Epithelial cell of esophagus (primary cell): ENCODE measurements at places on chromosomes 16 and 17.

- no peak for DNase-seq
Observed at GRCh38 chr16:67917140-67917851, 14.4 kb downstream of the CTRL start.

DNA sequence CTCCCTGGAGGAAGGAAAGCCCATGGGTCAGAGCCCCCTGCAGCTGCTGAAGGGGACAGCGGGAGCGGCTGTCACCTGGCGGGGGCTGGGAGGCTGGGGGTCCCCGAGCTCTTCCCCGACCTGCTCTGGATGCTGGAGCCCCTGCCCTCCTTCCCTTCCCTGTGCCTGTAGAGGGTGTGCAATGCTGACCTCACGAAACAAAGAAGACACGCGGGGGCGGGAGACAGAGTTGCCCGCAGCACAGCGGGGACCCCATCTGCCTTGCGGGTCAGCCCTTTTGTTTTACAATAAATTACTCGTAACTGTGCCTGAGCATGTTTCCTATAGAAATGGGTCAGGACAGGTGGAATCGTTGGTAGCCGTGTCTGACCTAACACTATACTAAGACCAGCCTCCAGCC, 6.3 kb downstream of the SECTM1 start:
- no peak for DNase-seq

GRCh38 chr16:21227866-21228265, 5.6 kb upstream of the ANKS4B start:
- no peak for DNase-seq

DNA sequence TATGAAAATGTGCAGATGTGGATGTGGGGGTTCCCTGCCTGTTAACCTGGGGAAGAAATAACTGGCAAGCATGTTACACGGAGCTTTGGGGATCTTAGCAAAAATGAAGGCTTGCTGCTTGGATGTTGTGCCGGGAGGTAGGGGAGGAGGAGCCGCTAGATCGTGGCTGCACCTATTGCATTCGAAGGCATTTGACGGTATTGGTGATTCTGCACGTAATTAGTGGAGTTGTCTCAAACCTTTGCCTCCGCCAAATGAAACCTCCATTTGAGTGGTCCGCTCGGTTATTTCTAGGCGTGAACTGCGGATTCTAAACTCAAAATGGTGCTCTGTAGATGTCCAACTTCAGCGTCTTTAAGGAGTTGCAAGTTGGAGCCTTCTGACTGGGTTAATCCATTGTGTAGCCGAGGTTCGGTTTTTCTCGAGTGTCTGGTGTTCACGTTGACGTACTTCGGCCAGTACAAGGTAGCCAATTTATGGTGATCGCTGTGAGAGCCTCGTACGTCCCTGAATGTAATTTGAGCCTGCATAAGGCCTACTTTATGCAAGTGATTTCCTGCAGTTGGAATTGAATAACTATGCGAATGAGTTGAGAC, 1.5 kb downstream of the TNRC6C start:
- no peak for DNase-seq

DNA sequence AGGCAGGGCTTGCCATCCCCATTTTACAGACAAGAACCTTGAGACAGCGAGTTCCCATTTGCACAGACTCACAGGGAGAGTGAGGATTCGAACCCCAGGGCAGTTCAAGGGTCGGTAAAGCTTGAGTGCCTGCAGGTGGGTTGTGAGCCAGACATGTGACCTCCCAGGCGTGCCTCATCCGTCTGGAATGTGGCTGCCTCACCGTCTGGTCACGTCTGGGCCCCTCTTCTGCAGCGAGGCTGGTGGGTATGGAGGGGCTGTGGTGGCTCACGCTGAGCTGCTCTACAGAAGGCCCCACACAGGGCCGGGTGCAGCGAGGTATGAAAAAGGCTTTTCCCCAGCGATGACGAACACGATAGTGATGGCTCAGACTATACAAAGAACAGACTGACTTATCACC, 35.8 kb upstream of the LHX1 start:
- peak; percentile 76 for DNase-seq

GRCh38 chr17:44902135-44902760, 3.0 kb upstream of the EFTUD2 start:
- no peak for DNase-seq

DNA sequence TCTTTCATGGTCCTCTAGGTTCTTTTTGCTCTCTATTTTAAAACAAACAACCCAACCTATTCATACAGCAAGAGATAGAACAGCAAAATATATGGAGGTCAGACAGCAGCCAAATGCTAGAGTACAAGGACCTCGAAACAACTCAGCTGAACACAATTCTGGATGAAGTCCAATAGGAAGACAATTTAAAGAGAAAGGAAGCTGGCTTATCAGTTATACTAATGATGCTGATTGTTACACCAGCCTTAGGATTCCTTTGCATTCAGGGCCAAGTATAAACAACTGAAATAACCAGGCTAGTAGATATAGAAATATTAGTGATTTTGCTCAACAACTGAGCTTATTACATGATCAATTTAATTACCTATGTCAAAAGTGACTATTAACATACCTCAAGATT, 2.5 kb downstream of the SSH2 start:
- no peak for DNase-seq

DNA sequence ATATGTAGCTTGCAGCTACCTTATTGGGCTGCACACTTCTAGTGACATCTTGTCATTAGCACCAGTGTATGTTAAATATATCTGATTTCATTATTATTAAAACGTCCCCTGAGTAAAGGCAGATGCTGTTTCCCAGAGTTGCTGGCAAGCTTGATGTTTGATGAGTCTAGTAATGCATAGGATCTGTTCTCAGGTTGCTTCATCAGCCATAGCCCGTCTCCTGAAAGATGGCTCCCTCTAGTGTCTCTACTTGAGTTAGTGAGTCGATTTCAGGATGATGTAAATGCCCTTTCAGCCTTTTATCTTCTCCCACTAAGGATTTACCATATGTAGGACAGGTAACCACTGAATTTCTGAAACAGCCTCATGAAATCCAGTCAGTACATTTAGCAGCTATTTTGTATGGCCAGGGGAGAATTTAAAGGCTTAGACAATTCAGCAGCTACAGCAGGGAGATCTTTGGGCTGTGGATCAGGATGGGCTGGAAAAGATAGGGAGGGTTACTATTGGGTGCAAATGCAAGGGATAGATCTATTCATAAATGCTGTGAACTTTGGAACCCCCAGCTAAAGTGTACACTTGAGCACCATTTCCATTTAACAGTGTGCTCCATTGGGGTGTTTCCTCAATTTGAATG, 376.3 kb downstream of the CNTNAP4 start:
- DNase-seq = peak; percentile 80

- DNase-seq = no peak
Observed at GRCh38 chr17:50123649-50124349, 6.2 kb downstream of the SAMD14 start.

DNA sequence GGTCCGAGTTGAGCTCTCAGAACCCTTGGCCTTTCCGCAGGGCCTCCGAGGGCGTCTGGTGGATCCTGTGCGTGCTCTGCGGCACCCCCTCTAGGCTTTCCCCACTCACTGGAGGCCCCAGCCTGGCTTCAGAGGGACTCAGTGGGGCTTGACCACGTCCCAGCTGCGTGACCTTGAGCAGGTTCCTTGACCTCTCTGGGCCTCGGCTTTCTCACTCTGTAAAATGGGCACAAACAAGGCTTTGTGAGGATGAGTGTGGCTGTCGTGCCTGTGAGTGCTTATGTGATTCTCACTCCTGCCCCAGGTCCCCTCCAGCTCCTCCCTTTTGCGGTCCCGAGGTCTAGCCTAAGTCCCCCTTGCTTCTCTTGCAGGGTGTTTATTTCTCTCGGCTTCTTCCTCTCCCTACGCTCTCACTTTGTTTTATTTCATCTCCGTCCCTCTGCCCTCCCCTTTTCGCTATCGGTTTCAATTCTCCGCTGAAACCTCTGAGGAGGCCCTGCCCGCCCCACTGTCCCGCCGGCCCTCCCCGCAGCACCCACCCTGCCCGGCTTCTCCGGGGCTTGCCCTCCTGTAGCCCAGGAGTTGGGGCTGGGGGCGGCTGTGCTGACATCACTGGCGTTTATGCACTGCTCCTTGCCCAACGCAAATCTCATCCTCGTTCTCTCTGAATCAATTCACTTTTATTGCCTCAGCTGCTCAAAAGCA, 82.3 kb upstream of the CBX4 start:
- DNase-seq = no peak

DNA sequence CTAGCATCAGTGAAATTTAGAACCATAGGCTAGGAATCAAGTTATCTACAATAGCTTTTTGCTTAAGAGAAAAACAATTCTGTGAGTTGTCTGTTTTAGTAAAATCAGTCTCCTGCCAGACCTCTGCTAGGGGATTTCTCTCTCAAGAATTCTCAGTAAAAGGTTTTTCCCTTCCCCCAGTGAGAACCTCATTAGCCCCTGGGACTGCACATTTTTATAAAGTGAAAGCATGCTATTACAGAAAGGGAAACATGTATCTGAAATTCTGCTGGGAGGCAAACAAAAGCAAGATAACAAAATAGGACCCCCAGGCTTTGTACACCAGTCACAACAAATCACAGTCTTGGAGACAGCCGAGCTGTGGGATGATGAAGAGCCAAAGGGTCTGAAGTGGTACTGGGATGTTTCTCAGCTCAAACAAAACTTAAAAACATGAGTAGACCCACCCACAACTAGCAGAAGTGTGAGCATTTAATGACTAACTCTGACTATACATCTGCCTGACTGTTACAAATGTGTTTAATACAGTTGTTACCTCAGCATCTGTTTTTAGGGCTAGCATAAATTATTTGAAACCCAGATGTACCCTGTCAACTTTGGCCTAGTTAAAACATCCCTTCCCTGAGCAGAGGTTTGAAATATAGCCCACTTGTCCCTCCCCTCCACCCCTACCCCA, 20.0 kb upstream of the GLG1 start:
- DNase-seq = no peak

DNA sequence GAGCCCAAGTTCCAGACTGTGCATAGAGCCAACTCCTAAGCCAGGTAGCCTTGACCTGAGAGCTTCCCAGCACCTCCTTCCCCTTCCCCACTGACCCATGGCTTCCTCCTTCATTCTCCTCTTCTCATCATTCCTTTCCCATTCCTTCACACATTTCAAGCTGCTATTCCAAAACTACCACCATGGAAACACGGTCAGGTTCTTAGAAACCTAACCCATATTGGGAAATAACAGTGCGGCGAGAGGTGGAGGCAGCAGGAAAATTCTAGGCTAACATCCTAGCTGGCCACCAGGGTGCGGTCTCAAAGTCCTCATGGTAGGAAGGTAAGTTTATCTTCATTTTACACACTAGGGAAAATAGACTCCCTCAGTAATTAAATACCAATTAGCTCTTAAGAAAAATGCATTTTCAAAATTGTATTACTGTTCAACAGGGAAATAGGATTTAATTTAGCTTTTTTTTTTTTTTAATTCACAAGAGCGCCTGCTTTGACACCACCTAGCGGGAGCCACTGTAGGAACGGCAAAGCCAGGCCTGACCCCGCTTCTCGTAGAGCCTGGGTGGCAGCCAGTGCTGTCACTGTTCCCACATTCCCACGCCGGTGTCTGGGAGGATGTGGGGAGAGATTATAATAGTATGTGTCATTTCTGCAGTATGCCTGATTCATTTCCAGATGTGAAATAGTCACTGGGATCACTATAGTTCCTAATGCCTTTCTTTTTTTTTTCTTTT, 14.0 kb upstream of the SPHK1 start:
- peak; percentile 93 for DNase-seq
